ENCODE measurements at places on chromosomes 1 and 21.

DNA sequence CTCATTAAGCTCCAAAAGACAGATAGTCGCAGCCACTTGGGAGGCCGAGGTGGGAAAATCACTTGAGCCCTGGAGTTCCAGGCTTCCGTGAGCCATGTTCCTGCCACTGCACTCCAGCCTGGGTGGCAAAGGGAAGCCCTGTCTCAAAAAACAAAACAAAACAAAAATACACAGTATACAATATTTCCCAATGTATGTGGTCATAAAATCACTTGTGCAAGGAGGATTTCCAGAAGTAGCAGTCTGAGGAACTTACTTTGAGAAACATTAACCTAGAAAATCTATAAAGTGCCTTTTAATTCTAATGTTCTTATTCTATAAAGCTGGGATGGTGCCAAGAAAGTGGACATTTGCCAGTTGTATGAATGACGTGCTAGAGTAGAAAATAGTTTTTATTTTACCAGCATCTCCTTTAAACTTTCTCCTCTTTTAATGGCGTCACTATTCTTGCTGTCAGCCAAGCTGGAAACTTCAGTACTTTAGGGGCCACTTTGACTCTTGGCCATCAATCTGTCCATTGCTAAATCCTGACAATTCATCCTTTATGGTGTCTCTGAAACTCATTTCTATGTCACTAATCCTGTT is 22.5 kb downstream of the FAM177B start:
- no peak for DNase-seq

DNA sequence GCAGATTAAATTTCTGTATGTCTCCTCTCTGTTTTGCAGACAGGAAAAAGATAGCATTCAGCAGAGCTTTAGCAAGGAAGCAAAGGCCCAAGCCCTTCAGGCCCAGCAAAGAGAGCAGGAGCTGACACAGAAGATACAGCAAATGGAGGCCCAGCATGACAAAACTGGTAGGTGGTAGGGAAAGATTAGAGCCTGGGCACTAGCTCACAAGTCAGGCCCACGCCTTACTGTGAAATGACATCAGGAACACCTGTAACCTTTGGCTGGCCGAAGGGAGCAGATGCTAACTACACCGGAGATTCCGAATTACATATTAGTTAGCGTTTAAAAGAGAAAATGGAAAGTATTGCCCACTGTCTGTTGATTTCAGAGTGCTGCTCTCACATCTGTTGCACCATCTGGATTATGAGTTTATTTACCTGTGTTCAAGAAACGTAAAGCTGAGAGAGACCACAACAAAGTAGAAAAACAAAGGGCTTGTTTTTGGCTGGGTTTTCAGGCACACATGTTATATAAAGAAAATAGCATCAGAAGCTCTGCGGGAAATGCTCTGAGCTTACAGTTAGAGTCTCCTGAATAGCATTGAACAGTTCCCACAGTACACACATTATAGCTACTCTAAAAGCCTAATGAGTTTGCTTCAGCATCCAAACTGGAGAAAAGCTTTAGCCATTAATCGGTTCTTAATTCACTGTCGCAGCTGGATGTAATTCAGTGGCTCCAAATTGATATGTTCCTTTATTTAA is 160.0 kb downstream of the SDCCAG8 start:
- DNase-seq, result no peak

GRCh38 chr1:11187000-11187399 is 2.2 kb upstream of the ANGPTL7 start:
- DNase-seq, result no peak

DNA sequence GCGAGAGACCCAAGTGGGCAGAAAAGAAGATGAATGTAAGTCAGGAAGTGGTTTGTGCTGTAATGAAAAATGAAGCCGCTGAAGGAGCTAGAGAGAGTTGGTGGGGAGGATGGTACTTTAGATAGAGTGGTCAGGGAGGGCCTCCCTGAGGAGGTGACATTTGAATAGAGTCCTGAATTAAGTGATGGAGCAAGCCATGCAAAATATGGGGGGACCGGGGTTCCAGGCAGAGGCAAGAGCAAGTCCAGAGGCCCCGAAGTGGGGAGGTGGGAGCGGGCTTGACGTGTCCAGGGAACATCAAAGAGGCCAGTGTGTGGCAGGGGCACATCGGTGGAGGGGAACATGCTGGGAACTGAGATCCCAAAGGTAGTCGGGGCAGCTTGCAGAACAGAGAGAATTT is 43.1 kb downstream of the OPRD1 start:
- DNase-seq, result no peak

DNA sequence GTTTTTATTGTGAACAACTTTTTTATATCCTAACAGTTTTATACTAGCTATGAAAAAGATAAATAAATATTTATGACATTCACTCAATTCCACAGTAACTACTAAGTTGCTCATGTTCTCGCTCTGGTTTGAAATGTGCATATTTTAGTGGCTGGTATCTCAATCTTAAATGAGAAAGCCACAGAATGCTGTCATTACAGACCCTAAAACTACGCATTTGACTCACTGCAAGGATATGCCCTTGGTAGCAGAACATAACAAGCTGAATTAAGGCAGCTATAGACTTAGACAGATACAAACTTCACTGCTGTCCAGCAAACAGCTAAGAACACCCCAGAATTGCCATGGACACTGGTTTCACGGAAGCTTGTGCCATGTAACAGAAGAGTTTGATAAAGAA is 19.0 kb downstream of the DAB1 start:
- DNase-seq, result no peak

- no peak for DNase-seq
These were observed 149.0 kb downstream of the ROR1 start for GRCh38 chr1:63922848-63923247.

DNA sequence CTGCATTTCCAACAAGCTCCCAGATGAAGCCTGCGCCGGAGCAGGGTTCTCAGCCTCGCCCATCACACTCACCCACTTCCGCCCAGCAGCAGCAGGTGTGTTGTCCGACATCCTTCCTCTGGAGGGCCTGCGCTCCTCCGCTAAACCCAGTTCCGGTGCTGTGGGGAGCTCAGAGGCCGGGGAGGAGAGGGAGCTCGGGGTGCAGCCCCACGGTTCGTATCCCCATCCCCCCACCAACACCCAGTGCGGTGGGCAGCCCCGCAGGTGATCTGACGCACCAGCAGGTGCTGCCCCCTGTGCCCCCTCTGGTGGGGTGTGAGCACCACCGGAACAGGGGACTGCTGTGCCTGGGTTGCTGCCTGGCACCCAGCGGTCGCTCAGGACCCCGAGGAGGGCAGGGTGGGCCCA is 3.4 kb upstream of the PEX10 start:
- no peak for DNase-seq

DNA sequence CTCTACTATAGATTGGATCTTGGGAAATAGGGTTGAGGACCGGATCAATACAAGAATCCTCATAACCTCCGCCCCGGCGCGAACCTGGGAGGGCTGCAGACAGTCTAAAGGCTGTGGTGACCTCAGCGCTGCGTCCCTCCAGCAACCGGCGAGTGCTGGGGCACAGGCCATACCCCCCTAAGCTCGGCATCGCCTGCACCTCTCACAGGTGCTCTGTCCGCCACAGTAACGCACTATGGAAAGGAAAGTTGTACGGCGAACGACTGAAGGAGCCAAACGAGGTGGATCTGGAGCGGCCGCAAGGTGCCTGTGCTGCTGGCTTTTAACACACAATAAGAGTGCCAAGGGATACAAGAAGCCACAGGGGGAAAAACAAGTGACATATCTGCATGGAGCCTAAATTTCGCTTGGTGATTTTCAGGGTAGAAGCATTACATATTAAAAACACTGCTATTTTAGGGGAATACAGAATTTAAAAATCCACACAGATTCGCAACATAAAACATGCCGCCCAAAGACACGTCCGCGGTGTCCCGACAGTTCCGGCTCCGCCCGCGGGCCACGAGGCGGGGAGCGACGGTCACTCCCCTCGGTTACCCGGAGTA is 1.4 kb upstream of the RBM15 start:
- DNase-seq, result peak; percentile 50

DNA sequence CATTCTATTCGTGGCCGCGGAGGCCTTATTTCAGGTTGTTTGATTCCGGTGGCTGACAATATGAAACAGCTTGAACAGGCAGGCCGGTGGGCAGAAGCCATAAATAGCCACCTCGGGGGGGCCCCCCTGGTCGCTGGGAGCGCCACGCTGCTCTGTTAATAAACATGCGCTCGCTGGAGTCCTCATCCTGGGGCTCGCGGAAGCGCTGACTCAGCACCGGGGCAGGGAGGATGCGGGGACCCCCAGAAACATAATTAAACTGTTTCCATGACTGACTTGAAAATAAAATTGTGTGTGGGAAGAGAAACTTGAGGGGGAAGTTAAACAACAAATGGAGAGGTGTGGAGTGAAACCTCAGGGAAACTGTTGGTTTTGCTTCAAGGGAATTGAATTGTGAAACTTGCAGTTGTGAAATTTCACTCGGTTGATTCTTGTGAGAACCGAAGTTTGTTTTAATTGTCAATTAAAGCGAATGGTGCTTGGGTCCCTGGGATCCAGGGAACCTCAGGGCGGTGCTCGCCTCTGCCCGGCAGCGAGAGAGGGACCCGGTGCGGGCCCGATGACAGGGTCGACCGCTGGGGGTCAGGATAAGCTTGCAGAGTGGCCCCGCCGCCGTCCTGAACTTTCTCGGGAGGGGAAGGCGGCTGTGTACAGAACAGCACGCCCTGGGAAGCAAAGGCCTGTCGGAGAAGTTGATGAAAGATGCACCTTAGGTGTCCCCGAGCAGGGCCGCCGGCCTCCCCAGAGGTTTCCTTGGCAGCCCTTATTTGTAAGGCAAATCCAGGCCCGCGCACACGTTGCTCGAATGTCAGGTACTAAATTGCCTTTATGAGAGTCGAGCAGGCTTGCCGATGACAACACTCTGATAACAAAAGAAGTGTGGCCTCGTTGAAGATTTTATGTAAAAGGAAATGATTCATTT is 176.9 kb upstream of the LMO4 start:
- peak; percentile 55 for DNase-seq

GRCh38 chr1:36692465-36693160 is 209.9 kb upstream of the CSF3R start:
- DNase-seq, result no peak

DNA sequence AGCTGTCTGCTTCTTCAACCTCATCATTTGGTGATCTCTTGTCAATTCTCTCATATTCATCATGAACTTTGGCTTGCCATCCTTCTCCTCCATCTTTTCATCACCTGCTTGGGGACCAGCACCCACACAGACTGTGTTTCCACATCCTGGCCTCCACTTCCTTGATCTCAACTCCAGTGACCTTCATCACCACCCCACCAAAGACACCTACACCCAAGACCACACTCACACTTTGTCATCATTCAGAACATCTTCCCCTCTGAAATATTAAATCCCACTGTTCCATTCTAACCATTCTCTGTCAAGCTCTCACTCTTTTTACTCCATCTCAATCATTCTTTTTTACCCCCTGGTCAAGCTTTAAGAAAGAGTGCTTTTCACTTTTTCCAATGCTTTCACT is 115.5 kb upstream of the VAV3 start:
- no peak for DNase-seq

Measured in urothelium cell line (cell line).